ENCODE measurements at places on chromosomes 7 and 10. TPM values are rescaled to one million over a fixed set of nuclear protein-coding genes. Genes with fewer than 3 reads are reported as not detected.
A peak's percentile ranks its signal among the peaks of the same experiment; 100 is the strongest.

DIP2C gene
- 18.7 TPM for total RNA-seq

THSD7A gene
- 1.6 TPM for total RNA-seq

DCLRE1A gene
- 4.2 TPM for total RNA-seq

XRCC2 gene
- total RNA-seq = 3.5 TPM

RNF133 gene
- total RNA-seq = 0.86 TPM

DNA sequence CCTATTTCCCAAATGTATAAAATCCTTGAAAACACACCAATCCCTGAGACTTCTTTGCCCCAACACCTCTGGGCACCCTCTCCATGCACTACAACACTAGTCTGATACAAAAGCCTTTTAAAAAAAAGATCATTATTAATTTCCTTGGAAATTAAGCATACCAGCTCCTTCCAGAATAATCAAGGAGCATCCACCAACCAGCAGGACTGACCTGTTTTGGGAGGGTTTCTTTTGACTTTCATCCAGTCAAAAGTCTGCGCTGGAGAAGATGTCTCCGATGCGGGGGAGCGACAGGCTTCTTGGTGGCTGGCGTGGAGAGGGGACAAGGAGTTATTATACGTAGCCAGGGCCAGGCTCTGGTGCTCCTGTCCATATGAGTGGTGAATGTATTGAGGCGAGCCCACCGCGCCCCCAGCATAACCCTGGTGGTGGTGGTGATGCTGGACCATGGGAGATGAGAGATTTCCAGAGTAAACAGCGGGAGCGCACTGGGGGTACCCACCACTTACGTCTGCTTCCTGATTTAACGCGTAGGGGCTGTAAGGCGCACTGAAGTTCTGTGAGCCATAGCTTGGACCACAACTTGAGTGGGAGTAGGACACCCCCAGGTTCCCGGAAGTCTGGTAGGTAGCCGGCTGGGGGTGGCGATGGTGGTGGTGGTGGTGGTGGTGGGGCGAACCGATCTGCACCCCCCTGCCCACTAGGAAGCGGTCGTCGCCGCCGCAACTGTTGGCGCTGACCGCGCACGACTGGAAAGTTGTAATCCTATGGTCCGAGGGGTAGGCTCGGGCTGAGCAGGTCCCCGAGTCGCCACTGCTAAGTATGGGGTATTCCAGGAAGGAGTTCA lies 527 bp downstream of the HOXA1 start:
- no peak for DNase-seq

DNA sequence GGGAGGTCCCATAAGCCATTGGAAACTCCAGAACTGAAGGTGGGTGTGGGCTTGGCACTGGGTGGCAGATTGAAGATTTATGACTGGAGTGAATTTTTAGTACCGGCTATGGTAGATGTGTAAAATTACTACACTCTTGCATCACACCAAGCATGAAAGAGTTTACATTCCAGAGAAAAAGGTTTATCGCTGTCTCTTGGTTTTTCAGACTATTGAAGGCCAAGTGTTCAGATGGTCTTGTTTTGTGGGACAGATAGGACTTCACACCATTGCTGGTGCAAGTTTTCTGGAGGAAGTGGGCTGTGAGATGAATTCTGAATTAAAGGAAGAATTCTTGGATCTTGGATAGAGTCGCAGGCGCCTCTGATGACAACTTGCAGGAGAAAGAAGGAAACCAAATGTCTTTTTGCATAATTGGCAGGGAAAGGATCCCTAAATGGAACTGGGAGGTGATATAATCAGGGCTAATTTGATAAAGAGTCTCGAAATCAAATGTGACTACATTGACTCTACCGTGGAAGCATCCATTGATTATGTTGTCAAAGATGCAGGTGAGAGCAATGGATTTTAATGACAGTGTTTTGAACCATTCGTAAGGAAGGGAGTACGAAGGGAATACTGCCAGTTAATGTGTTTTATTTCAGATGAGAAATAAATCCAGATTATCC lies 14.2 kb upstream of the NMT2 start:
- DNase-seq = peak; percentile 87

DNA sequence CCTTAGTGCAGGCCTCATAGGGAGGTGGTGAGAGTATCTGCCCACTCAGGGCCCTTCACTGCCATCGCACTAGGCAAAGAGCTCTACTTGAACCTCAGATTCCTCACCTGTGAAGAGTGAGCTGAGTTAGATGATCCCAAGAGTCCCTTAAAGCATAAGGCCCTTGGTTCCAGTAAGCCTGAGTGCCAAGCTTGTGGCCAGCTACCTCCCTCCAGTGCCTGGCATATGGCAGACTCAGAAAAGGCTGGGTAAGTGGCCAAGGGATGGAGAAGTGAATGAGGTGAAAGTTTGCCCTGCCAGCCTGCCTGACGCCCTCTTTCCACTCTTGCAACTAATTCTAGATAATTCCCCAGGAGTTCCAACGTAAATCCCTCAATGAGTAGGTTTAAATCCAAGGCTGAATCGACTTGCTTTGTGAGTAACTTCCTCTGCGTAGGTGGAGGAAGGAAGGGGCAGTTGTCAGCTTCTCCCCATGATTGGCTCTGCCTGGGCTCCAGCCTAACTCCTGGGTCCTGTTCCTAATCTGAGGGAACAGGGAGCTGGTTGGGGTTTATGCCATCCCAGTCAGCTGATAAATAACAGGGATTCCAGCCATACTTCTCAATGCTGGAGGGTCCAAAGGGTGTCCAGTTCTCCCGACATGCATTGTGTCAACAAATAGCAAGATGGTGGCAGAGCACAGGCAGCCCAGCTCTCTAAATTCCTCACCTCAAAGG lies 14.2 kb downstream of the DUSP5 start:
- no peak for DNase-seq

DNA sequence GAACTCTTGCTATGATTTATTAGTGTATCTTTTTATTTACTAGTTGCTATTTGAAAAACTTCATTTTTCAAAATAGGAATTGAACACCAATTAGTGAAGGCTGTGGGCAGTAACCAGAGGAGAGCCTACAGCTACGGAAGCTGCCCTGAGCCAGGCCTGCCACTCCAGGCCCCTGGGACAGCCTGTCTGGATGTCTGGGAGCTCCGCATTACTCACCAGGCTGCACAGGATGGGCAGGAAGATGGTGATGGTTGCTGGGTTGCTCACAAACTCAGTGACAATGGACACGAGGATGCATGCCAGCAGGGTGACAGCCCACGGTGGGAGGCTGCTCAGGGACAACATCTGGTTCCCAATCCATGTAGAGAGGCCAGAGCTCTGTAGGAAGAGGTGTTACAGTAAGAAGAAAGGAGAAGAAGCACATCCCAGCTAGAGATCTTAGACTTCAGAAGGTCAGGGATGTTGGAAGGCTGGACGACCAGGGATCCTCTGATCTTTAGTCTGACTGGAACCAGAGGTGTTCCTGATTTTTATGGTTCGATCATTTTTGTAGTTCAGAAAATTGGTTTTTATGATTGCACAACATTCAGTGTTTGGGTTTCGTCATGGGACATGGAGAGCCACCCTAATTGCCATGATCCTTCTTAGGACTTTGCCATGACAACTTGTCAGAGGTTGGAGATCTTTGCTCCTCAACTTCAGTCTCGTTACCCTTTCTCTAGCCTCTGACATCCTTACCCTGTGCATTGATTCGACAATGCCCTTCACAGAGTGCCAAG lies 23.2 kb downstream of the STMP1 start:
- no peak for DNase-seq

DNA sequence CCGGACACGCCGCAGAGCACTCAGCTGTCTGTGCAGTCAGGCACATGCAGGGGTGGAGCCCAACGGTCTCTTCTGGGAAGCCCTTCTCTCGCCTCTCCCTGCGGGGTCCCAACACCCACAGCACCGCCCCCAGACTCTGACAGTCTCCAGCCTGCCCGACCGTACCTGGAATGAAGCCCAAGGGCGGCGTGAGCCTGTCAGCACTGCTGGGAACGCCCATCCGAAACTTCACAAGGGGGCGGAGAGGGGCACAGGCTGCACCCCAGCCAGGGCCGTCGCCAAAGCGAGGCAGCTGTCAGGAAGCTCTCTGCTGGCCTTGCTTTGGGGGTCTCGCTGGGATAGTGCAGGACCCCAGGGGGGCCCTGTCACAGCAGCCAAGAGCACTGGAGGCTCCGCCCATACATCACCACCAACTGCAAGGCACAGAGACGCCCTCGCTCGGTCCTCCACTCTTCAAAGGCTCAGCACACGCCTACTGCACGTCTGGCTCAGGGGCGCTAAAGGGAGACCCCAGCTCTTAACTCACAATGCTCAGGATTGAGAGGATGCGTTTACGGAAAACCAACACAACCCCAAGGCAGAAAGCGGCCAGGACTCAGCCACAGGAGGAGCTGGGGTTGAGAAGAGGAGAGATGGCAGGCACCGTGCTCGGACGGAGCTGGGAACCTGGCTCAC lies 30.9 kb downstream of the MAD1L1 start:
- no peak for DNase-seq

- no peak for DNase-seq
These were observed 48.4 kb downstream of the SEPTIN7 start for GRCh38 chr7:35849158-35849831.

GRCh38 chr10:803041-803741 lies 113.7 kb upstream of the DIP2C start:
- no peak for DNase-seq

DNA sequence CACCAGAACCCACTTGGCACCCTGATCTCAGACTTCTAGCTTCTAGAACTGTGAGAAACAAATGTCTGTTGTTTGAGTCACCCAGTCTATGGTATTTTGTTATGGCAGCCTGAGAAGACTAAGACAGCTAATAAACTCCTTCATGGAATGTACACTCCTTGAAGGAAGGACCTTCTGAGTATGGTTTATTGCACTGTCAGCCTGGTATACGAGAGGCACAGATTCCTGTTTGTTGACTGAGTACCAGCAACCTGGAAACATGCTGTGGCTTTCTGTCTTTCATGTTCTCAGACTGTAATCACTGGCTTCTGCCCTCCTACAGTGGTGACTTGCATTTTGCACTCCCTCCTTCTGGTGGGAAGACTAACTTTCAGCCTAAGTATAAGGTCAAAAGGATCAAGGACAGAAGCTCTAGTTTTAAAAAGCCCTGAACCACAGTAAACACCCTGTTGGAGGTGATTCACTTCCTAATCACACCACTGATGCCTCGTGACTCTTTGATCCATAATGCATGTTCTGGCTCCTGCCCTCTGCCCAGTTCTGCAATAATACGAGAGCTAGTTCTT lies 319.0 kb upstream of the NPSR1 start:
- peak; percentile 2 for DNase-seq

- DNase-seq = no peak
These were observed 32.6 kb upstream of the ADCYAP1R1 start for GRCh38 chr7:31019509-31019908.

DNA sequence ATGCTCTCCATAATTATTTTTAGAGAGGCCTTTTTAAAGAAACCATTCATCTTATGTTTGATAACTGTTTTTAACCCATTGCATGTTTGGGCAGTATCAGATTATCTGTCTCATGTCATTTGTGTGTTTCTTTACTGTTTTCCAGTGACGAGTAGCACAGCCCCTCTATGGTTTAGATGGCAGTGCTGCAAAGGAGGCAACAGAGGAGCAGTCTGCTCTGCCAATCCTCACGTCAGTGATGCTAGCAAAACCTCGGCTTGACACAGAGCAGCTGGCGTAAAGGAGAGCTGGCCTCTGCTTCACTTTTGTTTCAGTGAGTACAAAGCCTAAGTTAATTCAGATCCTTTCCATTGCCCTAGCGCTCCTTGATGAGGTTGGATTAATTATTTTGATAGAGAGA lies 80.4 kb upstream of the GARIN1A start:
- no peak for DNase-seq

DNA sequence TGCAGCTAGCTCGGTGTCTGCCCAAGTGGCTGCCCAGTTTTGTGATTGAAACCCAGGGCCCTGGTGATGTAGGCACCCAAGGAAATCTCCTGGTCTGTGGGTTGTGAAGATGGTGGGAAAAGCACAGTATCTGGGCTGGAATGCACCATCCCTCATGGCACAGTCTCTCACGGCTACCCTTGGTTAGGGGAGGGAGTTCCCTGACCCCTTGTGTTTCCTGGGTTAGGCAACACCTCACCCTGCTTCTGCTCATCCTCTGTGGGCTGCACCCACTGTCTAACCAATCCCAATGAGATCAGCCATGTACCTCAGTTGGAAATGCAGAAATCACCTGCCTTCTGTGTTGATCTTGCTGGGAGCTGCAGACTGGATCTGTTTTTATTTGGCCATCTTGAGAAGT lies 27.6 kb downstream of the GIMAP4 start:
- DNase-seq = no peak

DNA sequence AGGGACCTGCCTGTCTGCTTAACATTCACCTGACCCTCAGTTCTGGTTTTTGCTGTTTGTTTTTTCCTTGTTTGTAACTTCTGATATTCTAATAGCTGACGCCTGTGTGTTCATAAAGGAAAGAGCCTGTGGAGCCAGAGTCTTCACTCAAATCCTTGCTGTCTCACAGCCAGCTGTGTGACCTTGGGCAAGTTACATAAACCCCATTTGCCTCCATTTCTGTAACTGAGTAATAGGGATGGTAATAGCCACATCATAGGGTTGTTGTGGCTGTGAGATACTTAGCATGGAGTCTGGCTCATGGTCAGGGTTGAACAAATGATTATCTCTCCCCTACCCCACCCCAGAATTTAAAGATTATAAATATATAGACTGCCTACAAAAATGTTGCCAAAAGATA lies 27.0 kb downstream of the WBP1L start:
- DNase-seq = no peak

DNA sequence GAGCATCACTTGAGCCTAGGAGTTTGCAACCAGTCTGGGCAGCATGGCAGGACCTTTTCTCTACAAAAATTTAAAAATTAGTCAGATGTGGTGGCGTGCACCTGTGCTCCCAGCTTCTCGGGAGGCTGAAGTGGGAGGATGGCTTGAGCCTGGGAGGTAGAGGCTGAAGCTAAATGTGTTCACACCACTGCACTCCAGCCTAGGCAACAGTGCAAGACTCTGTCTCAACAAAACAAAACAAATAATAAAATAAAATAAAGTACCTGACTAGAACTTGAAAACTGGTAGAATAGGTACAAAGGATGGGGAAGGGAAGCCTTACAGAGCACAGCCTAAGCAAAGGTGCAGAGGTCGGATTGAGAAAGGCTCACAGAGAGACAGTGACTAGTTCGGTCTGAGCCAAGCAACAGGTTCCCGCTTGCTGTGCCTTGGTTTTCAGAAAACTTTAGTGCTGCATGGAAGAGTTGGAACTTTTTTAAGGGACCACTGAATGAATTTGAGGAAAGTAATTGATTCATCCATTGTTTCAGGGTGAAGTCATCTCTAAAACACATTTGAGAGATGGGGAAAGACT lies 100.1 kb upstream of the STK17A start:
- DNase-seq = no peak

GRCh38 chr10:22453948-22454591 lies 108.8 kb downstream of the SPAG6 start:
- no peak for DNase-seq

DNA sequence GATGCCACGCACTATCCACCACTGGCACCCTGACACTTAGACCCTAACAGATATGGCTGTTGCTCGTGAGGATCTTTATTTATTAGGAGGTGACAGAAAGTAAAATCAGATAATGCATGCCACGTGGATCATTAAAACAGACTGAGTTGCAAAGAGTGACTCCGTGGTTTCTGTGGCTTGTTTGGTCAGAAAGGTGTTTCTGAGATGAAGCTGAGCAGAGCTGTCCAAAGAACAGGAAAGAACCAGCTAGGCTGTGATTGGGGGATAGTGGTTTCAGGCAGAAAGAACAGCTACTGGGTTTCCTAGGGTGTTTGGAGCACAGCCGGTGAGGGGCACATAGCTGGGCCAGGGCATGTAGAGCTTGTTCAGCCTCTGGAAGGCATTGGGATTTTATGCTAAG lies 34.4 kb downstream of the CSGALNACT2 start:
- peak; percentile 19 for DNase-seq

- DNase-seq = no peak
These were observed 121.7 kb downstream of the ATRNL1 start for GRCh38 chr10:115214829-115215228.

- DNase-seq = no peak
These were observed 113.3 kb downstream of the GLI3 start for GRCh38 chr7:42123716-42124115.

Measured in fibroblast of villous mesenchyme (primary cell).